ENCODE measurements at places on chromosomes 1 and 21.

DNA sequence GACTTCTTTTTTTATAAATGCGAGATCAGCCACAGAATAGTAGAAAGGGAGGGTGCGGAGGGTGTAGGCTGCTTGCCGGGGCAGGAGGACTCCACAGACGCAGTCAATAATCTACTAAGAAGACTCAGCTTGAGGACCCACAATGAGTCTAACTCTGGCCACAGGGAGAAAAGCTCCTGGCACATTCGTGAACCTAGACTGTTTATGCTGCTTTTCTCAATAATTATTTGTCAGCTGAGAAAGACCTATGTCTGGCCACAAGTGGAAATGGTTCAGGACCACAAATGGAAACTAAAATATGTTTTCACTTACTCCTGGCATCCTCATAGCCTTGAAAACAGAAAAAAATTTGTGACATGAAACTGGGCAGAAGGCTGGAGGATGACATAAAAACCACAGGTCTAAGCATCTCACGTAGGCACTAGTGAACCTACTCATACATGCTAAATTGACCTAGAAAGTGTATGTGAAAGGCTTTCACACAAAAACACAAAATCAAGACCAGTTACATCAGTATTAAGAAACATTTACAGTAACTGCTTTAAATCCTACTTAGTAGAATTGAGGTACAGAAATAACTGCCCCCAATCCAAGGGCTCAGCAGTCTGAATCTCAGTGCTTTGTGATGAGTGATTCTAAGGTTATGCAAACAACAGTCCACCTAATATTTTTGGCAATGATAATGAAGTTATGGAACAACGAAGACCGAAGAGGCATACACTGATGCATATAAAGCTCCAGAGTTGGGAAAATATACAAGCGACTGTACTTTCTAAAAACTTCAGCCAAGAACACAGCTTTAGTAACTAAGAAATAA, 159.5 kb downstream of the SLC45A1 start:
- DNase-seq = no peak

DNA sequence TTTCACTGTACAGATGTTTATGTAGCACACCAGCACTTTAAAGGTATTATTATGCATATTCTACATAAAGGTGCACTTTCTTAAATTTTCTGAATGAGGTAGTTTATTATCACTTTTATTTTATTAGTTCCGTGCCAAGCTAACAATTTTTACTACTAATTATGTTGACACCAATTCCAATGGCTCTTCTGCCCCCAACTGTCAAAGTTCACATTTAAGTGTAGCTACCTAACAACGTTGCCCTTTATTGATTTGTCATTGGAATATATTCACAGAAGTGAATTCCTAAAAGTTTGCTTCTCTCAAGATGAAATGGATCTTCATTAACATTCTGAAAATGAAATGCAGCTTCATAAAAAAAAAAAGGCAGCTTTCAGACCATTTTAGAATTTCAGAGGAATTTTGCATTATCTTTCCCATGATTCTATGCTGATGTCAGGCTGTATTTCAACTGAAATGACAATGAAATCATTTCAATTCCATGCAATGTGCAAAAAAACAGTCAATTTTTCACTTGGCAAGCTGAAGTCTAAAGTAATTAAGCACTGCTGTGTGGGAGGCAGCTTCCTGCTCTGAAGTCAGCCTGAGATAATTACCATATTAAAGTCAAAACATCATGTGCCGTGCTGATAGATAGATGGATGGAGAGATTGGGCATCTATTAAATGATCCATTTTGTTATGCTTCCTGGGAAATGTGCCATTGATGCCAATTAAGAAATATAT, 229.2 kb downstream of the TTLL7 start:
- no peak for DNase-seq

GRCh38 chr1:165069829-165070228, 286.7 kb downstream of the LMX1A start:
- no peak for DNase-seq

GRCh38 chr1:16110456-16110855, 37.0 kb upstream of the FAM131C start:
- DNase-seq = no peak

GRCh38 chr1:45009296-45009865, 1.7 kb downstream of the HECTD3 start:
- DNase-seq = no peak

- DNase-seq = no peak
Measured at GRCh38 chr1:53047737-53048736, 14.0 kb upstream of the PODN start.

Measured in CD4-positive, alpha-beta T cell treated with Interleukin-17A for 4 hours (primary cell).